ENCODE measurements at places on chromosomes 4 and X. TPM values are rescaled to one million over a fixed set of nuclear protein-coding genes. Genes with fewer than 3 reads are reported as not detected.

DNA sequence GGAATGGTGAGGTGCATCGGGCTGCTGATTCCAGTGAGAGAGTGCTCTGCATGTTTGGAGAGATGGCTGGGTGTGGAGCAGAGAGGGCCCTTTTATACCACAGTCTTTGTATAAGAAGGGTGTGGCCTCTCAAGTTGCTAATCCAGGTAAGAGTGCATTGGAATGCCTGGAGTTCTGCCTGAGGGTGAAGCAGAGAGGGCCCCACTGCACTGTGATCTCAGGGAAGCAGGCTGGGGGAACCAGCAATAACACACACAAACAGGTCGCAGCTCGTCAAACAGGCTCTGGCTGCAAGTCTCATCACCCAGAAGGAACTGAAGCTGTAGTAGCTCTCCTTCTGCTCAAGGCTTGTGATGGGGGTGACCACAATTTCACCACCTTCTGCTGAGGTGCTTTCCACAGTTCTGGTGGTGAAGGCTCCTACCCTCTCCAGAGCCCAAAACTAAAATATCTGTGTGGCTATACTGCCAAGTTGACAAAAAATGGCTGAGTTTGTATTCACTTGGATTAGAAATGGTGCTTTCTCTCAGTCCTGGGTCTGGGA lies 687.4 kb upstream of the HS3ST1 start:
- no peak for DNase-seq
- no peak overlapping the region for H3K4me3 ChIP-seq
- no peaks in the 10 kb centered on the region for H3K27me3 ChIP-seq
- H3K4me1 ChIP-seq: no peaks in the 10 kb centered on the region

DNA sequence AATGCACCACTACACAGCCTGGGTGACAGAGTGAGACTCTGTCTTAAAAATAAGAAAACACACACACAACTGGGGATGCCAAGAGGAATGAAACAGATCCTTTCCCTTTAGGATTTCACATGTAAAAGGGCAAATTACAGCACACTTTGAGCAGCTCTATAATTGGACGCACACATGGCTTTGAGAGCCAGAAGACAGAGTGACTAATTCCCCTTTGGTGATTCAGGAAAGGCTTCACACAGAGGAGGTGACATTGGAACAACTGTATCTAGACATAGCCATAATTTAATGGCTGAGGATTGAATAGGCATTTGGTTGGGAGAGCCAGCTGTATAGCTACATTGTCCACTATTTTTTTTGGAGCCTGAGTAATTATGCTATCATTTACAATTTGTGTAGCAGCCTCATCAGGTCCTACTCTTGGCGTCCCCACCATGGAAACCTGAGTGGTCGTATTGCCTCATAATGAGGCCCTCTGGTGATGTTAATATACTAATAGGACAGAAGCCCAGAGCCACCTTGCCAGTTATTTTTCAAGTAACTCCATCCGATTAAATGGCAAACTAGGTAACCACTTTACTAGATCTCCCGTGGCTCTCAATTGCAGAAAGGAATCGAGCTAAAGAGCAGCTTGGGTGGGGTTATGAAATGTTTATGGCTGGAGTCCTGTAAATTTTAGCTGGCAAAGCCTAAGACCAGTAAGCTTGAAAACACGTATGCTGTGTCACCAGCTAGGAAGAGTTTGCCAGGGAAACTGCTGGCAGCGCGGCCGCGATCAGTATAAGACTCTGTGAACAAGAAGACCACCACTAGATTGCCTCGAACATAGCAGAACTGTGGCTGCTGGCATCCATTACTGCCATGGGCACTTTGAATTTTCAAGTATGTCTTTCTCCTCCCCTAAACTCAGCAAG lies 8.5 kb upstream of the PPEF1 start:
- no peak overlapping the region for H3K27ac ChIP-seq
- H3K4me1 ChIP-seq: no peaks in the 10 kb centered on the region
- DNase-seq: no peak
- H3K27me3 ChIP-seq: no peaks in the 10 kb centered on the region
- no peak overlapping the region for H3K4me3 ChIP-seq
- H3K36me3 ChIP-seq: no peaks in the 10 kb centered on the region

DNA sequence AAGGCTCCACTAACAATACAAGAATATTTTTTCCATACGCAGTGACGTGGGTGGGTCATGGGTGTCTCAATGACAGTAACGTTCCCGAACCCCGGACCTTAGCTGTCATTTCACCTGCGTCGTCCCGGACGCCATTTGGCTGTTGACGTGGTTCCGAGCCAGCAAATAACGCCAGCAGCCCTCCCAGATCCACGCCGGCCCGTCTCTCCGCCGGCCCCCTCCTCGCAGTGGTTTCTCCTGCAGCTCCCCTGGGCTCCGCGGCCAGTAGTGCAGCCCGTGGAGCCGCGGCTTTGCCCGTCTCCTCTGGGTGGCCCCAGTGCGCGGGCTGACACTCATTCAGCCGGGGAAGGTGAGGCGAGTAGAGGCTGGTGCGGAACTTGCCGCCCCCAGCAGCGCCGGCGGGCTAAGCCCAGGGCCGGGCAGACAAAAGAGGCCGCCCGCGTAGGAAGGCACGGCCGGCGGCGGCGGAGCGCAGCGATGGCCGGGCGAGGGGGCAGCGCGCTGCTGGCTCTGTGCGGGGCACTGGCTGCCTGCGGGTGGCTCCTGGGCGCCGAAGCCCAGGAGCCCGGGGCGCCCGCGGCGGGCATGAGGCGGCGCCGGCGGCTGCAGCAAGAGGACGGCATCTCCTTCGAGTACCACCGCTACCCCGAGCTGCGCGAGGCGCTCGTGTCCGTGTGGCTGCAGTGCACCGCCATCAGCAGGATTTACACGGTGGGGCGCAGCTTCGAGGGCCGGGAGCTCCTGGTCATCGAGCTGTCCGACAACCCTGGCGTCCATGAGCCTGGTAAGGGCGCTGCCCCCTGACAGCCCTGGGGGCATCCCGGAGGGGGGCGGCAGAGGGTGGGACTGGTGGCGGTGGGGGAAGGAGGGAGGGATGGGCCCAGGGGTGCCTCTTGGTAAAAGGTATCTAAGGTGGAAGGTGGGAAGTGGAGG lies at the start of gene CPE:
CPE (plus strand) TSS at position 264 of the 933 bp plus-strand sequence; CDS start at position 478, 214 bp downstream.
- H3K27ac ChIP-seq: no peak within 1 kb of the TSS
- DNase-seq: peak; percentile 84
- no peaks in the 10 kb centered on the region for H3K36me3 ChIP-seq
- H3K4me3 ChIP-seq: peak within 1 kb of the TSS; percentile 77

DNA sequence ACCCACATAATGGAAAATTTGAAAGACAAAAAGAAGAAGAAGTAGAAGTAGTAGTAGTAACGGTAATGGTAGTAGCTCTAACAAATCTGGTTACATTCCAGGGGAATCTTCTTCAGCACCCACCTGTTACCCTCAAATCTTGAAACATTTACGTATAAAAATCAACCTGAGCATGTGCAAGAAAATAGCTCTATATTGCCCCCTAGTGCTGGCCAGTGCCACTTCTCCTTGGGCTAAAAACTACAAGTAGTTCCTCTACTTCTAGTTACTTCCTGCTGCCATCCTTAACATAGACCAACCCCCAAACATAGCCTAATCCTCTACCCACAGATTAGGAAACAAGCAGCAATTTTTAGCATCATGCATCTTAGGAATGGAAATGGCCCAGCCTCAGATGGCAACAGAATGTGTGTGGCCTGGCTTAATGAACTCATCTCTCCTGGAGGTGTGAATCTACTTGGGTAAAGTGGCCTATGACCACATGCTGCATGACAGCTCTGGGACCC lies 3.1 kb downstream of the PDGFC start:
- peak; percentile 74 for DNase-seq
- H3K36me3 ChIP-seq: no peaks in the 10 kb centered on the region
- H3K4me1 ChIP-seq: no peaks in the 10 kb centered on the region
- H3K27ac ChIP-seq: no peak overlapping the region
- H3K4me3 ChIP-seq: no peak overlapping the region
- peaks cover 41% of the 10 kb centered on the region for H3K27me3 ChIP-seq

NR3C2 gene
- total RNA-seq: 0.14 TPM

- no peak overlapping the region for H3K27ac ChIP-seq
- no peak overlapping the region for H3K4me3 ChIP-seq
Observed at GRCh38 chr4:127446427-127446885, 186.3 kb upstream of the INTU start.

GRCh38 chrX:57132046-57132445 lies 5.2 kb downstream of the SPIN2A start:
- DNase-seq: no peak
- H3K27ac ChIP-seq: no peak overlapping the region
- no peaks in the 10 kb centered on the region for H3K4me1 ChIP-seq
- no peaks in the 10 kb centered on the region for H3K27me3 ChIP-seq

GRCh38 chr4:186723292-186724057 lies at the start of gene FAT1:
TSS of gene FAT1 (minus strand) at chr4:186723856. CDS start at chr4:186709827, 14,029 bp downstream.
- peaks cover 9% of the 10 kb centered on the region for H3K4me1 ChIP-seq
- H3K27ac ChIP-seq: peak within 1 kb of the TSS; percentile 29
- peak within 1 kb of the TSS; percentile 44 for H3K4me3 ChIP-seq
- H3K36me3 ChIP-seq: peaks cover 6% of the 10 kb centered on the region
- peak; percentile 57 for DNase-seq

DNA sequence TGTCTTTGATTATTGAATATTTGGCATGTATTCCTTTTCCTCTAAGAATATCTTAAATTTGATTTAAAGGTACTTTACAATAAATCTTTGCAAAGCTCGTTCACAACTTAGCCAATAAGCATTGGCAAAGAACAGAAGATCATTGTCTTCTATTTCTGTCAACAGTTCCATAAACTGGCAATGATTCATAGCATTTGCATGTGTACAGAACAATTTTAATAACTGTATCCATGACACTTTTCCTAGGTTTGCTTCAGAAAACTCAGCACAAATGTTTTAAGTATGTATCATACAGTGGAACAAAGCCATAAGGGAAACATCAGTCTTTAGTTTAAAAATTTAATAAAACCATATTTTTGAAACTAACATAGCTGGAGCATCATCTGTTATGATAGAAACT lies 462.7 kb upstream of the RPS6KA3 start:
- peaks cover 3% of the 10 kb centered on the region for H3K27me3 ChIP-seq
- H3K27ac ChIP-seq: no peak overlapping the region
- H3K36me3 ChIP-seq: no peaks in the 10 kb centered on the region
- no peaks in the 10 kb centered on the region for H3K4me1 ChIP-seq

DNA sequence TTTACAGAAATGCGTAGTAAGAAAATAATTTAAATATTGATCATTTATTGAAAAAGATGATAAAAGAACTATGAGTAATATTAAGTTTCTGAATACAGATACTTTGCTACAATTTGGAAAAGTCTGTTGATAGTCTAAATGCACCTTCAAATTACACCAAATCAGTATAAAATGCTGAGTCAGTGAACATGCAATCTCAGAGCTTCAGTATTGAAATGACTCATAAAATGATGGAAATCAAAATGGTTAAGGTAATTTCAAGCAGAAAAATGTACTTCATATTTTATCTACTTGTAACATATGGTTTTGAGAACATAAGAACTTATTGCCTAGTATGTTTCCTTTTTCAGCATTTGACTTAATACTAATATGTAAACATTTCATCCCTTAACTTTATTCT lies 448.2 kb downstream of the PCDH10 start:
- H3K4me3 ChIP-seq: no peak overlapping the region
- no peaks in the 10 kb centered on the region for H3K36me3 ChIP-seq
- no peak for DNase-seq
- no peaks in the 10 kb centered on the region for H3K27me3 ChIP-seq
- H3K27ac ChIP-seq: no peak overlapping the region

DNA sequence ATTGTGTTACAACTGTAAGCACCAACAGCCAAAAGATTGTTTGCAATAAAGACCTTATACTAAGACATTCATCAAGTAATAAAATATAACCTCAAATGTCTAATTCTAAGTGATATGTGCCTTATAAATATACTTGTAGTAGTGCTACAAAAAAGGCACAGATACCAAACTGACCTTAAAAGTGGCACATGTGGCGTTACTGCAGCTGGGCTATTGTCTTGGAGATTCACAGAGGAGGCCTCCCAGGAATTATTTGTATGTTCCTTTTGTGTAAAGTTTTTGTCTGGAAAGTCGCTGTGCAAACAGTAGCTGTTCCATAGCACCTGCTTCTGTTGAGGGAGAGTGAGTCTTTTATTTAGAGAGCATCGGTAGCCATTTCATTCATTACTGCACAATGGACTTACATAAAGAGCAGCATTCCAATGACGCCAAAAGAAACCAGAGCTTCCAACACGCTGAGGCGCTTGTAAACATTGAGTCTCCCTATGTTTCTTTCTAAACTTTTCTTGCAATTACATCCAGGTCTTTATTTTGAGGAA lies 143.7 kb downstream of the RPA4 start:
- no peak for DNase-seq
- no peaks in the 10 kb centered on the region for H3K27me3 ChIP-seq
- no peak overlapping the region for H3K4me3 ChIP-seq
- no peaks in the 10 kb centered on the region for H3K36me3 ChIP-seq

GRCh38 chr4:95572304-95572991 lies 23.7 kb upstream of the UNC5C start:
- H3K27ac ChIP-seq: no peak overlapping the region
- H3K36me3 ChIP-seq: no peaks in the 10 kb centered on the region
- no peak for DNase-seq
- peaks cover 1% of the 10 kb centered on the region for H3K27me3 ChIP-seq
- no peak overlapping the region for H3K4me3 ChIP-seq
- H3K4me1 ChIP-seq: no peaks in the 10 kb centered on the region

GRCh38 chrX:24763989-24764388 lies 70.3 kb downstream of the POLA1 start:
- H3K4me3 ChIP-seq: no peak overlapping the region
- peaks cover 56% of the 10 kb centered on the region for H3K36me3 ChIP-seq
- DNase-seq: no peak
- peaks cover 10% of the 10 kb centered on the region for H3K4me1 ChIP-seq
- H3K27ac ChIP-seq: no peak overlapping the region
- H3K27me3 ChIP-seq: no peaks in the 10 kb centered on the region

- no peak overlapping the region for H3K4me3 ChIP-seq
- H3K4me1 ChIP-seq: peaks cover 2% of the 10 kb centered on the region
- no peak overlapping the region for H3K27ac ChIP-seq
- H3K36me3 ChIP-seq: no peaks in the 10 kb centered on the region
Observed at GRCh38 chr4:10811991-10812390, 127.4 kb upstream of the CLNK start.

HTN3 gene
- total RNA-seq: not detected

GRCh38 chr4:91116861-91117260 lies 989.7 kb downstream of the CCSER1 start:
- H3K4me3 ChIP-seq: no peak overlapping the region
- no peaks in the 10 kb centered on the region for H3K36me3 ChIP-seq
- no peak overlapping the region for H3K27ac ChIP-seq
- H3K27me3 ChIP-seq: no peaks in the 10 kb centered on the region
- H3K4me1 ChIP-seq: no peaks in the 10 kb centered on the region

DNA sequence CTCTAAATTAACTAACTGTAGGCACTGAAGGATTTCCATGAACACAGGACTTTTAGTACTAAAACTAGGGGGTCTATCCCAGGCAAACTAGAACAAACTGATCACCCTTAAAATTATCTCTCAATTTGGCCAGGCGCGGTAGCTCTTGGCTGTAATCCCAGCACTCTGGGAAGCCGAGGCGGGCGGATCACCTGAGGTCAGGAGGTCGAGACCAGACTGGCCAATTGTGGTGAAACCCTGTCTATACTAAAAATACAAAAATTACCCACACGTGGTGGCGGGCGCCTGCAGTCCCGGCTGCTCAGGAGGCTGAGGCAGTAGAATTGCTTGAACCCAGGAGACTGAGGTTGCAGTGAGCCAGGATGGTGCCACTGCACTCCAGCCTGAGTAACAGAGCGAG lies 436.6 kb downstream of the RPA4 start:
- H3K4me1 ChIP-seq: no peaks in the 10 kb centered on the region
- no peaks in the 10 kb centered on the region for H3K27me3 ChIP-seq
- no peak overlapping the region for H3K27ac ChIP-seq
- no peak for DNase-seq
- no peak overlapping the region for H3K4me3 ChIP-seq

Measured in activated CD4-positive, alpha-beta T cell treated with anti-CD3 and anti-CD28 coated beads, Interleukin-2, amount 10 ng/mL, durations not matched to agents 24 days and 14 days (primary cell).